NCI-H2081 treated with DMSO at 0.1 percent for 48 hours (cell line): ENCODE measurements at places on chromosomes 2 and 18.

DNA sequence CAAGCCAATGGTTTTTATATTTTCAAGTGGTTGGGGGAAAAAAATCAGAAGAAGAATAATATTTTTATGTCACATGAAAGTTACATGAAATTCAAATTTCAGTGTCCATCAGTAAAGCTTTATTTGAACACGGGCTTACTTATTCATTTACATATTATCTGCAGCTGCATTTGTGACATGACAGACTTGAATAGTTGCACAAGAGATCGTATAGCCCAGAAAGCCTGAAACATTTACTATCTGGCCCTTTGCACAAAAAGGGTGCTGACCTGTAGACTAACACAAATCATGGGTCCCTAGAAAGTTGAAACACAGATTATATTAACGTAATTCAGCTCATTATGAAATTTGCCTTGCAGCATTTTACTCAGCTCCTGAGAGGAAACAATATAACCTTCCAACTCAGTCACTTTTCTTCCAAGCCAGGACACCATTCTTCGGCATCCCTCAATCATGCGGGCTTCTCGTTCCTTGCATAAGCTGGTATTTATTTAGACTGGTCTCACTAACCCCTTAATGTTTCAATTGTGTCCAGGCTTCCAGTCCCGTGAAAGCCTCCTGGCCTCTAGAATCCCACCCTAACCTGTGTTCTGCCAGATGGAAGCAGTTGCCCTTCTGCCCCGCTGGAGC, 402.7 kb downstream of the SETBP1 start:
- no peak for DNase-seq

DNA sequence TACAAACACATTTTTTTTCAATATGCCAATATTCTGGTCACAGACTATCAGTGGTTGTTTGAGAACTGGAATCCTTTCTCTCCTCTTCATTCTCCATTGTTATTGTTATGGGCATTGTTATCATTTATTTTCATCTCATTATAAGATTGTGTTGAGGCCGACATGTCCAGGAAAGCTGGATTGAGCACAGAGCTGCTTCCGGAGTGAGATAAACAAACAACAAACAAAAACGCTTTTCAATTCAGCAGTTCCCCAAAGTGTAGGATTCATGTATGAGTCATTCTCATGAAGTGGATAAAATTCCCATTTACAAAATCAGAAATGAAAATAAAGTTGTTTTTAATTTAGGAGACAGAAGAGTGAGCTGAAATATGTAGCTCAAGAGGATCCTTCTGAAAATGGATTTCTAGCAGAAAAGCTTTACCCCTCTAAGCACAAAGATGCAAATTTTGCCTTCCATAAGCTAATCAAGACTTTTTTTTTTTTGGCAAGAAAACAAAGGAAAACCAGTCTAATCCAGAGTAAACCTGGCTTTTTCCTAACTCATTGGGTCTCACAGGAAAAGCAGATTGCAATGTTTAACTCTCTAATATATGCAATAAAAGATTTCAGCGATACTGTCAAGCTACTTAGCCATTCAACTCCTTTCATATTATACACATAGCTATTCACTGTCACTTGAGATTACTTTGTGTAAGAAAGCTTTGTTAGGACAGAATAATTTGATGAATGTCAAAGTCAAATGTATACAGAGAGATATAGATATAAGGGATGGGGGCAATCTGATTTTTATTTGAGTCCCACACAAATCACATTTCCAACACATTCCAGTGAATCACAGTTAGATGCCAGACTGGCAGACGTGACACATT, 1441.7 kb upstream of the CELF4 start:
- no peak for DNase-seq

DNA sequence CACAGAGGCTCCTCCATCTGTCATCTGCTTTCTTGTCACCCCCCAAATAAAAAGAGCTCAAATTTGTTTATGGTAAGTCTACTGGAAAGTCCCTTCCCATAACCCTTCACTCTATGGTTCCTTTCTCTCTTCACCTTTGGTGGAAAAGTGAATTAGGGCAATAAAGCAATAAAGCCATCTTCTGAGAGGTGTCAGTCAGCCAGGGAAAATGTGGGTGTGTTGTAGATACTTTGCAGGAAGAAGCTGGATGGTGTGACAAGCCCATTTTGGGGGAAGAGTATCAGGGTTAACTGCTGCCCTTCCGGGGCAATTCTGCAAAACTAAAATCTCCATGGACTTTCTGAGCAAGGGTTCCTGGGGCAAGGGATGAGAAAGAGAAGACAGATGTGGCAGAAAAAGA, 197.9 kb downstream of the SH3BP4 start:
- DNase-seq, result no peak

DNA sequence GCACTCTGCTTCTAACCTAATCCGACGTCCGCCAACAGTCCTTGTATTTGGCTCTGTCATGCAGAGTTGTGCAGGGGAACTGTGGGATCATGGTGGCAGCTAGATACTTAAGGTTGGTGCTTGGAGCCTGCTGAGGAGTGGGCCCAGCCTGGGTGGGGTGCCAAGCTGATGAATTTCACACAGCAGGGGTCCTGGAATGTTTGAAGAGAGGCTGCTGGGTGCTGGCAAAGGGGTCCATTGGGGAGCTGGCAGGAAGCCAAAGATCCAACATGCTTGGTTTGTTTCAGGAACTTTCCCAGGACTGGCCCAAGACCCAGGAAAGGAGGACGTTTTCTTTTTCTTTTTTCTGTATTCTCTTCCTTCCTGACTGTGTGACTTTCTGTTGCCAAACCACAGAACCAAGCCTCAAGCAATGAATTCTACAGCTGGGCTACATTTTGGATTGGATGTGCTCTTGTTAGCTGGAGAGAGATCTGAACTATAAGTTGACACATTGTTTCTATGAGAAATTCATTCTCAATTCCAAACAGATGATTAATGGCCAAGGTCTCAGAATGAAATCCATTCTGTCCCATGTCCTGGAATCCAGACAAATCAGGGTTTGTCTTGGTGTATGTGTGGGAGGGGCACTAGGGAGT, 49.9 kb downstream of the DHRS9 start:
- no peak for DNase-seq

- DNase-seq, result no peak
These were observed 283.9 kb upstream of the ACVR2A start for GRCh38 chr2:147560810-147561535.

- DNase-seq, result no peak
These were observed 783.7 kb upstream of the TMEFF2 start for GRCh38 chr2:192978395-192978794.
